ENCODE measurements at places on chromosomes 5 and 9.

DNA sequence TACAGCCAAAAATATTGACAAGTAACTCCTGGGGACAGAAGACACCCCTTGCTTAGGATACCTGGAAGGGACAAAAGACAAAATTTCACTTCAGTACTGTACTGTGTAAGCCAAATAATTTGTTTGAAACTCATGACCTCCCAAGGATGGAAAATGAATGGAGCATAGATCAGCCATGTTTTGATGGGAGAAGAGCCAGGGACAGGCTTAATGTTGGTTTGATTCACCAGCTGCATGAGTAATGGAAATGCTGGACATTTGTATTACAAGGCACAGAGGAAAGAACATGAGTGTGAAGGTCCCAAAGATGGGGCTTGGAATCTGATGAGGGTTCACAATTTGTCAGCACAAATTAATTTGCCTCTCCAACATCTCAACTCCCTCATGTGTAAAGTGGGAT is 122.8 kb downstream of the ENC1 start:
- DNase-seq: no peak

- DNase-seq: no peak
Observed at GRCh38 chr5:125057912-125058826, 311.7 kb upstream of the ZNF608 start.

DNA sequence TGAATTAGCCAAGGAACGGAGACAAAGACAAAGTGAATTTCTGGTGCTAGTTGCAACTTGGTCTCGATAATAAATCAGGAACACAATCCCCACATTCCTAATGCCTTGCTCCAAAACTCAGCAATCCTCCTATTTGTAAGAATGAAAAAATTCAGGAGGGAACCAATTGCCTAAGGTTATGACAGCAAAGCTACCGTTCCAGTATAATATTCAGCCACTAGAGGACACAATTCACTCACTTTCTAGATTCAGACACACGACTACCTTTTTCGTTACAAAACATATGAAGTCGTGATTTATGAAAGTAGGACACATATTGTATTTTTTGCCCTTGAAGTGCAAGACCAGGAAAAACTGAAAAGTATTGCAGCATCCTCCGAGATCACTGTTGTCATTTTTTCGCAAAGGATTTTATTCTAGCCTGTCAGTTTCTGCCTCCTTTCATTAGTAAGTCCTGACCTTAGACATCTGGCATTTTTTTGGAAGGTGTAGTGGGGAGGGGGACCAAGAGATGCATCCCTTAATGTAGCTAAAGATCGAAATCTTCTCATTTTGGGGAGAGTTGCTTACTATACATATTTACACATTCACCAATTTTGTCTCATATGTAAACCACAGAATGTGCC is 133.1 kb downstream of the DOCK8 start:
- no peak for DNase-seq

DNA sequence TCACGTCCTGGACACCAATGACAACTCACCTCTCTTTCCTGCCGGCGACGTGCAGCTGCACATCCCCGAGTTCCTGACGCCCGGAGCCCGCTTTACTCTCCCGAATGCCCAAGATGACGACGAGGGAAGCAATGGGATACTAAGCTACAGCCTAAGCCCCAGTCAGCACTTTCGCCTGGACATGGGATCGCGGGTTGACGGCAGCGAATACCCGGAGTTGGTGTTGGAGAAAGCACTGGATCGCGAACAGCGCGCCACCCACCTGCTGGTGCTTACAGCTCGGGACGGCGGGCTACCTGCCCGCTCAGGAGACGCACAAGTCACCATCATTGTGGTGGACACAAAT is 1.1 kb downstream of the PCDHAC1 start:
- DNase-seq: peak; percentile 0

- no peak for DNase-seq
Observed at GRCh38 chr5:14410068-14410393, 171.6 kb upstream of the OTULINL start.

DNA sequence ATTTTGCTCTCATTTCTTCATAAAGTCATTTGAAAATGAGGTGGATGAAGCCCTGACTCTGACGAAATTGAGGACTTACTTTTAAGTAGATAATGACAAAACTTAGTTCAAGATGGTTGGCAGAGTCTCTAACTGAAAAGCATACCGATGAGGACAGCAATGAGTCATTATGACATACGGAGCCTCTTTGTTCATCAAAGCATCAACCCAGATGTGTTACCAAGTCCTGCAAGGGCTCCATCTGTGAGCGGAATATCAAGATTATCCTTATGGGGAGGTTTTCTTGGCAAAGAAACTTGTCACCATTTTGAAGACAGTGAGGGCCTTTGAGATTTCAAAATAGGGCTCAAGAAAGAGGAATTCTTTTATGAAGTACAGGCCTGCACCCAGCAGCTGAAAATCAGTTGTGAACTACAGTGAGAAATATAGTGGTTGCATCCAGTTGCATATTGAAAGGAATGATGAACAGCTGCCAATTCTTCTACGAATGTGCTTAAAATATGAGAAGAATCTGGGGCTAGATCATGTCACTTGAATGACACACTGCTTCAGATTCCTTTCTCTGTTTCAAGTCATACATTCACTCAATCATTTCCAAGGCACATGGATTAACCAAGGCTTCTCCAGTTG is 86.6 kb upstream of the SLC24A2 start:
- DNase-seq: no peak

GRCh38 chr5:51495672-51496071 is 112.4 kb downstream of the ISL1 start:
- DNase-seq: no peak

Data from NT2/D1 (cell line).